Left lung (tissue), 14 donors: ENCODE measurements at places on chromosomes 5 and 9.

DNA sequence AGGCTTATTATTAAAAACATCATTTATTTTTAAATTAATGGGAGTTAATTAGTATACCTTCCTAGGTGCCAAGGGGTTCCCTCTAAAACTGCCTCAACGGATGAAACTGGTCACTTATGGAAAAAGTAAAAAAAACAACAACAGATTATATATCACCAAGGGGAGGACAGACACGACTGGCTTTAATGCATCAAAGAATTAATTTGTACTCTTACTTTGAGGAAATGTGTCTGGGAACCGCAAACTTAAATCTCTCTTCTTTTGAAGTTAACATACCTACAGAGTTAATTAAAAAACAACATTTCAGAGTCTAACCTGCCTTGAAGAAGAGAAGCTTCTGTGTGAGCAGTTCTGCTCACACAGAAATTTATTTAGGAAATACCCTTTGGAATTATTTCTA lies 354.6 kb downstream of the LRRC70 start:
- no peak for DNase-seq

DNA sequence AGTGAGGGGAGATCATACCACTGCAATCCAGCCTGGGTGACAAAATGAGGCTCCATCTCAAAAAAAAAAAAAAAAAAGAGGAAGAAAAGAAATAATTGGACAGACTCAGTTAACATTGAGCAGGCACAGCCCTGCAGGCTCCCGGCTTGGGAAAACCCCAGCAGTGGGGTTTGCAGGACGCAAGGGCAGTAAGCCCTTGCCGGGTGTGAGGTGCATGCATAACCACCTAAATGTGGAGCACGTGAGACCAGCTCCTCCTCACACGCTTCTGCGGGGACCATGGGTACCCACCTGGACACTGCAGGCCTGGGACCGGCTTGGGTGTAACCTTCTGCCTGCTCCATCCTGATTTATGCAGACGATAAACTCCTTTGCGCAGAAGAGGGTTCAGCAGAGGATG lies 4.8 kb upstream of the SLC6A18 start:
- no peak for DNase-seq

- DNase-seq: no peak
Measured at GRCh38 chr9:98037357-98037756, 19.2 kb upstream of the NANS start.

GRCh38 chr5:99141534-99142128 lies 212.8 kb upstream of the CHD1 start:
- DNase-seq: no peak

DNA sequence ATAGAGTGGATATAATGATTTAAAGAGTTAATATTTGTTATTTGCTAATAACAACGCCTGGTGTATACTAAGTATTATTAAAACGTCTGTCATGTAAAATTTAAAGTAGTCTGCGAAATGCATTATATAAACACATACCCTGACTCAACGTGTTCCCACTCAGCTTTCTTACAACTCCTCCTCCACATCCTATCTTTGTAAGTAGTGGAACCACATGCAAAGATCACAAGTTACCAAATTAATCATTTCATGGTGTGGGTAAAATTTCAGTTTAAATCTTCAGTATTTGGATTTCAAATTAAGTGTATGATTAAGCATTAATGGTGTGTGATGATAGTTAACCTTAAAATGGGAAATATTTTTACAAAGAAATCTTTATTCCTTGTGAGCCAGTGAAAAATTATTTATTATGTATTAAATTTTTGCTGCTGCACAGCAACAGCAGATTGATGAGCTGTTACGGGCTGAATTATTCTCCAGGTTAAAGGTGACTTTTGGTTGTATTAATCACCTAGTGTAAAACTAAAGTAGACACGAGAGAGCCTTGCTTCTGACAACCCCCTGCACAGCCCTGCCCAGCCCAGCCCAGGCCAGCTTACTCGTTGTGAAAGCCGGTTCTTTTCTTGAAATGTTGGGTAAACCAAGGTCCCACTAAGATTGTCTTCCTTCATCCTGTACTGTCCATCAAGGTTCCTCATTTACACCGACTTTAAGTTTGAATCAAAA lies 373.5 kb downstream of the DTWD2 start:
- peak; percentile 82 for DNase-seq

- DNase-seq: no peak
Measured at GRCh38 chr9:78866207-78867132, 569.5 kb downstream of the PSAT1 start.

GRCh38 chr5:88741964-88742363 lies 141.0 kb downstream of the MEF2C start:
- no peak for DNase-seq

DNA sequence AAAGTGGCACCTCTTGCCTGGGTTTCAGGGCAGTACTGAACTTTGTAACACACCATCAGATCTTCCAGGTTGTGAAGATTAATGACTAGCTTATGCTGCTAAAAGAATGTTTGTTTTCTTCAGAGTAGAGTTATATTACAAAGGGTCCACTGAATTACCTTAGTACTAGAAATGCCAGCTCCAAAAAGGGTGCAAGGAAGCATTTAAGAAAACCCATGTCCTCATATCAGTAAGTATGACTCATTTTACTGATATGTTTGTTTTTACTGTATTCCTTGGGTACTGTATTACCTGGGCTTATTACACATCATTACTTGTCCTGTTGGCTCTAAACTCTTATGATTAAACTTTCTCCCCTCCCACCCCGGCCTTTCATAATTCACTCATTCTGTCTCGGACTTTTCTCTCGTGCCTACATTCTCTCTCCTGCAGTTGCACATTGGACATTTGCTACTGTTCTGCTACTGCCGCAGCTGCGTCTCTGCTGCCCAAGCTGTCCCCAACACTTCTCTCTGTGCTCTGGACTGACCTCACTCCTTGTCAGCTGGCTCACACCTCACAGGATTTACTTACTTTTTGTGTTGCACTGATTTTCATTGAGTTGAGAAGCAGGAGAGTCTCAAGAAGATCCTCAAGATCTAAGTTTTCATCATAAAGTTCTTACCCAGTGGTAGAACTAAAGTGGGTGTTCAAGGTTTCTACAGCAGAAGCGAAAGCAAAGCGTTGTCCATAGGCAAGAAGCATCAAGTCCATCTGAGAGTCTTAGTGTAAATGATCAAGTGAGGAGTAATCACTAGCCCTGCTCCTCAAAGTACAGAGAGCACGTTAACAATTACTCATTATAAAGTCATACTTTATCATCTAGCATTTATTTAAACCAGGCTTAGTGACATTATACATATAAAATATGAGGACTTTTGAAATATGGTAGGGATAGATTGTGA lies 53.2 kb upstream of the C9orf72 start:
- no peak for DNase-seq

DNA sequence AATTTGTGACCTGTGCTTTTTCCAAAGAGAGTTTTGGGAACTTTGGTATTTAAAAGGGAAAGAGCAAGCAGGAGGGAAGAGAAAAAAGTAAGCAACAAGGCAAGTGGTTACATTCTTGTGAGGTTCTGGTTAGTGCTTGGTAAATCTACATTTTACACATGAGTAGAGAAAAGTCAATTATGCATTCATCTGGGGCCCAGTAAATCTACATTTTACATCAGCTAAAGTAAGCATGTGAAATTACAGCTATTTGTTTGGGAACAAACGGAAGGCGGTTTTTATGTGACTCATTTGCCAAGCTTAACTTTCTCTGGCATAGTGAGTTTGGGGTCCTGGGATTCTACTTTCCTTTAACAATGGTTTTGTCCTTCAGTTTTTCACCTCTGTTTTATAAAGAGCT lies 102.2 kb downstream of the SNX18 start:
- no peak for DNase-seq

DNA sequence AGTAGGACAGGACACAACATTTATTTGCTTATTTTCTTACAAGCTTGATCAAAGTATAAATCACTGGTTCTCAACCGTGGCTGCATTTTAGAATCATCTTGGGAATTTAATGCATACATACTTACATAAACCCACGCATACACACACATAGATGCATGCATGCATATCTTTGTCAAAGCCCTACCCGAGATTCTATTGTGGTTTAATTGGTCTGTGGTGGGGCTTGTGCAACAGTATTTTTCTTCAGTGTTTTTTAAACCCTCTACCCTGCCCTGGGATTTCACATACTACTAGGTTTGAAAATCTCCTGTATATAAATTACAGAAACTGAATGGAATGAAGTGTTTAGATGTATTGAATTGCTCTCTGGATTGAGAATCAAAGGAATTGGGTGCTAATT lies 1166.2 kb downstream of the MAT2B start:
- no peak for DNase-seq

DNA sequence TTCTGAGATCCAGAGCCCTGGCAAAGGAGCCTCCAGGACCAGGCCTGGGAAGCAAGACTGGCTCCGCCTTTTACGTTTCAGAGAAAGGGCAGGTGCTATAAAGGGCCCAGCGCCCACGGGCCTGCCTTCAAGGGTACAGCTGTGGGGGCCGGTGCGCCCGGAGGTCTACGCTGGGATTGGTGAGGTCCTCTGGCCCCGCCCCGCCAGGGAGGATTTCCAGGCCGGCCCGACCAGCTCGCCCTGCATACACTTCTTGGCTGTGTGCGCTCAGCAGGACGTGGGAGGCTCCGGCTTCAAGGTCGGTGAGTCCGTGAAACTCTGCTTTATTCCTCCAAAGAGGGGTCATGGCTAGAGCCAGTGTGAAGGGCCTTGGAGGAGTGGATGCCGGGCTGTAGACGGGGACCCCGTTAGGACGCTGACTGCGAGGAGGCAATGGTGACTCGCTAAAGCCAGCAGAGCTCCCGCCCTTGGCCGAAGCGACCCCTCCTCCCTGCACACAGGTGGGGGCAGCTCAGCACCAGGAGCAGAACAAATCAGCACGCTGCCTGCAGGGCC lies at the start of gene CKMT2:
TSS of gene CKMT2 (plus strand) at position 243 of the 555 bp plus-strand sequence. CDS start 17,811 bp downstream, outside the sequence.
- DNase-seq: peak; percentile 26

DNA sequence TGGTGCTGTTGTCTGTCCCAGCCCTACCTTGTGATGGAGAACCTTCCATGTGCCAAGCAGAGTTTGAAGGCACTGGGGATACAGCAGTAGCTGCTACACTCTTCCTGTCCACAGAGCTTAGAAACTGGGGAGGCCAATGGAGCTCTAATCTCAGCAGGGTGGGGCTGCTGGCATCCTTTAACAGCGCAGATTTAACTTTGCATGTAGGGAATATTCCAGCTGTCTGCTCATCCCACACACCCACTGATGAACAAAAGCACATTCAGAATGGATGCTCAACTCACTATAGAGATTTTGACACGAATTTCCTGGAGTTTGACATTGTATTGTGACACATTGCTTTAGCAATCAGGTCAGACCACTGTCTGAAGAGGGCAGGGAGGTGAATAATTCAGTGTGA lies 49.0 kb downstream of the TMEM215 start:
- no peak for DNase-seq

DNA sequence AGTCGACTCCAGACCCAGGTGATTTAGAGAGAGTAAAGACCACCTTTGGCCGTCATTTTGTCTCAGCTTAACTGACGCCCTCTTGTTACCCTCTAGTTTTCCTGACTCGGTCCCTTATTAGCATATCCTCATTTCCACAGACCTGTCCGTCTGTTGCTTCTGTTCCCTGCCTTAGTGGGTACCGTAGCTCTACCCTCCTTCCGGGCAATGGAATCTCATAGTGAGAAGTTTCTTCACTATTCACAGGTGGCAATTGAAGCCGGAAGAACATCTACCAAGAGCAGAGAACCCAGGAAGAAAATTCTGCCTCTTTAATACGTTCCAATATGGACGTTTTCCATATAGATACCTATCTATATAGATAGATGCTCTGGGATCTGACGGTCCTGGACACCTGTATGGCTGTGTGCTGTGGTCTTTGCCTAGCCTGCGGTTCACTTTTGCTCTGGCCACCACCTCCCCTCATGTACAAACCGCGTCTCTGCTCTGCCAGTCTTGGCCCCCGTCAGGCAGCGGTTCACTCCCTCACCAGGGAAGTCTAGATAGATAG lies 652 bp upstream of the TMEM161B start:
- DNase-seq: no peak

- DNase-seq: no peak
Measured at GRCh38 chr9:112051812-112052211, 123.3 kb downstream of the SUSD1 start.

DNA sequence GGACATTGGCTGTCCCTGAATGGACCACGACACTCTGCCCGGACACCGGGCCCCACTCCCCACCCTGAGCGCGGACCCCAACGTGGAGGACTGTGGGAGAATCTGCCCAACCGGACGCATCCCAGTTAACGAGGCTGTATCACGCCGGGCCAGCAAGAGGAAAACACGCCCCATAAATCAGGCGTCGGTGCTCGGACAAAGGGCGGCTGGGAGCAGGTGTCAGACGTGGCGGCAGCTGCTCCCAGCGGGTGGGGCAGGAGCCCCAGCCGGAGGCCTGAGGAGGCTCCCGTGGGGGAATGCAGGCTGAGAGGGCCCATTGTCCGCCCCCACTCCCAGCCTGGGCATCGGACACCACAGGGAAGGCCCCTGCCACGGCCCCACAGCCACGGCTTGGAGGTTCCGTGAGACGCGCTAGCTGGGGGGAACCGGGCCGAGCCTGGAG lies 19.2 kb downstream of the NOTCH1 start:
- DNase-seq: no peak

DNA sequence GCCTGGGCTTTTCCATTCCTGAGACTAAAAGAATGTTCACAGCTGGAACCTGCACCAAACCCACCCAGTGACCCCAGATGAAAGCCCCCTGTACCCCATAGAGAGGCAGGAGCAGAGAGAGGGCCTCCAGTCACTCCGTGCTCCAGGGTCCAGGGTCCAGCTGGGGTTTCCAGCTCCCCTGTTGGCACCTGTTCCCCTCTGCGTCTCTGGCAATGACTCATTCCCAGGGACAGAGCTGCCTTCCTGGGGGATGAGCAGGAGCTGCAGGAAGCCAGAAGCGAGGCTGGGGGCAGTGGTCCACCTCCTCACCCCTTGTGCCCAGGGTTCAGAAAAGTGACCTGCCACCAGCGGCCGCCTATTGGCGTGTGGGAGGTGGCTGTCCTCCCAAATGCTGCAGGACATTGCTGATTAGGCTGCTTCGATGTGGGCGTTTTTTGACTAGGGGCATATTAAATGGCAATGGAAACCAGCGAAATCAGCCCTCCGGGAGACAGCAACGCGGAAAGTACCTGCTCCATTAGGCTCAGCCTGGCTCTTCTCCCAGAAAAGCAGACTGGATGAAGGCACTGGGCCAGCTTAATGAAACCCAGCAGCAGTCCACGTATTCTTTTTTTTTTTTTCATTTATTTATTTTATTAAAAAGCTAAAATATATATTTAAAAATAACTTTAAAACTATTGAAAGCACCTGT lies 97.4 kb downstream of the DAP start:
- peak; percentile 39 for DNase-seq

GRCh38 chr9:36382484-36382883 lies 17.6 kb downstream of the RNF38 start:
- DNase-seq: no peak

DNA sequence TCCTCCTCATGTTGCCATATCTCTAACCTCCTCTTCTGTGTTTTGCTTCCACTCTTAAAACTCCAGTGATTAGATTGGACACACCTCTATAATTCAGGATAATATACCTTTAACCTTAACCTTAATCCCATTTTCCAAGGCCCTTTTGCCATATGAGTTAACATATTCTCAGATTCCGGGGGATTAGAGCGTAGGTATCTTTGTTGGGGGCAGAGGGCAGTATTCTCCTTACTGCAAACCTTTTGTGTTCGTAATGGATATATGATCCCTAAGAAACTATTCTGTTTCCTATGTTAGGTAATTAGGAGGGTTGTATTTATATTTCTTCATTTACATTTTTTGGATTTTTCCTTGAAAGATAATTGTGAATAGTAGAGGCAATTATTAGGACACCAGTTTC lies 99.5 kb downstream of the VPS13A start:
- DNase-seq: no peak
